Activated naive CD8-positive, alpha-beta T cell treated with anti-CD3 and anti-CD28 coated beads, Interleukin-2, amount 50 U/mL, for 16 hours (primary cell): ENCODE measurements at places on chromosomes 1 and 21.

DNA sequence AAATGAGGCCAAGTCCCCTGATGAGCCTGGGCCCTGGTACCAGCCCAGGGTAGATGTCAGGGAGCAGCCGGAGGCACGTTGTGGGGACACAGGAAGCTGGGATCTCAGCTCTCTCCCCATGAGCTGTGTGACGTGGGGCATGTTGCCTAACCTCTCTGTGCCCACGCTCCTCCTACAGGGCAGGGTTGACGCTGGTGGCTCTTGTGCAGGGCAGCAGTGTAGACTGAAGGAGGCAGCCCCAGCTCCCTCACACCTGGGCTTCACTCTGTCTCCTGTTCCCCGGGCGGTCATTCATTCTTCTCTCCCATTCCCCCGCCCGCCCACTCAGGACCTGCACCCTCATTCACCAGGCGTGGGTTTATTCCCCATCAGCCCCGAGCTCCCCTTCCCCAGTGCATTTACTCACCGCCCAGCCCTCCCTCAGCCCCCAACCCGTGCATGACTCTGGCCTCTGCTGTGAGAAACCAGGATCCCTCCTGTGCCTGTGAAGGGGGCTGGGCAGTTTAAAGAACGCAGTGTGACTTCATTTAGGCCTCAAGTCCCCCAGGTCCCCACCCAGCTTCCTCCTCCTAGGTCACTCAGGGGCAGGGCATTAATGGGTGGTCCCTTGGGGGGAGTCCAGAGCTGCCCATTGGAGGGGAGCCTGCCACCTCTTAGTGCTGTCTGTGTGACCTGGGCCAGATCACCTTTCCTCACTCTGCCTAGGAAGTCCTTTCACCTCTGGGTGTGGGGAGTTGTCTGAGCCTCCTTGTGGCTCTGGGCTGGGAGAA, 285.7 kb downstream of the PTPRU start:
- no peak for DNase-seq

DNA sequence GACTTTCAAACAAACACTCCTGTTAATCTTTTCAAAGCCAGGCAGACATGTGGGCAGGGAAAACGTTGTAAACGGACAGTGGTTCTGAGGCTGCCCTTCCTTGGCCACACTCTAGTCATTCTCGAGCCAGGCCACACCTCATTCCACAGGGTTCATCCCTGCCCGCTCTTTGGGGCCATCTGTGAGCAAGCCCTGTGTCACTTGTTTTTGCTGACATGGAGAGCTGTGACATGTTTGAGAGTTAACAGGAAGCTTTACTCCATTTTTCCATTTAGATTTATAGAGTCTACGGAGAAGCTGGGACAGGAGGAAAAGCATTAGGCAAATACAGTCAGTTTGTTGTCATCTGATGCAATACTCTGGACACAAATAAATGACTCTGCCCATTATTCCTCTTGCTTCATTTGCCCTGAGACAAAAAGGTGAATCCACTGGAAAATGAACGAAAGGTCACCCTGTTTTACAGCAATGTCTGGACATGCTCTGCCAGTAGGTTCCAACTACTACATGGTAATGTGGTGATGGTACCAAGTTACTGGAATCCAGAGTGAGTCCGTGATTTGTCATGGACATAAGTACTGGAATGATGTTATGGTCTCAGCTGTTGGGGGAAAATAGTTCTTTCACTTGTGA, 126.9 kb downstream of the CLIC6 start:
- no peak for DNase-seq

DNA sequence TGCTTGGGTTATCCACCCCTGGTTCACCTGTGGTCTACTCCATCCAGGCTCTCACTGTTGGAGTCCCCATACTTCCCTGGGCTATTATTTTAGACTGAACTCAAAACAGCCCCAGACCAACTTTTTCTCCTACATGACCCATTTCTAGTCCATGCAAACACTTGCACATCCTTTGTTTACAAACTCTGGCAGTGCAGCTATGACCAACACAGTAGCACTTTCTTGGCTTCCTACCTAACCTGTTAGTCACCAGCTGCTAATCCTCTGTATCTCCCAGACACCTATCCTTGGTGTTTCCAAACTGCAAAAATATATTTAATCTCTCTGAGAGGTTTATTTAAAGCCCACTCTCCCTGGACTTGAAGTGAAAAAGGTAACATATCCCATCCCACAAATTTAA, 90.8 kb downstream of the DDAH1 start:
- DNase-seq: no peak

DNA sequence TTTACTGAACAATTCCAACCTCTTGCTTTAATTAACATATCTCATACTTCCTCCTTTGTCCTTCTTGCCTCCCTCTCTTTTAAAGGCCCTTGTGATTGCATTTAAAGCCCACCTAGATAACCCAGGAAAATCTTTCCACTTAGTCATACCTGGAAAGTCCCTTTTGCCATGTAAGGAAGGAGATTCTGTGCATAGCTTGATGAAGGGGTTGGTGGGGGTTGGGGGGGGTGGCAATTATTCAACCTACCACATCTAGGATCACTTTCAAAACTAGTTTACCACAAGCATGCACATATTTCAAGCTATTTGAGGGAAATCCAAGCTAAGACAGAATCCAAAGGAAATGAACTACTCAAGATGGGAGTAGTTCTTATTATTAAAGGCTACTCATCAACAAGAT, 249.1 kb upstream of the PTBP2 start:
- no peak for DNase-seq

DNA sequence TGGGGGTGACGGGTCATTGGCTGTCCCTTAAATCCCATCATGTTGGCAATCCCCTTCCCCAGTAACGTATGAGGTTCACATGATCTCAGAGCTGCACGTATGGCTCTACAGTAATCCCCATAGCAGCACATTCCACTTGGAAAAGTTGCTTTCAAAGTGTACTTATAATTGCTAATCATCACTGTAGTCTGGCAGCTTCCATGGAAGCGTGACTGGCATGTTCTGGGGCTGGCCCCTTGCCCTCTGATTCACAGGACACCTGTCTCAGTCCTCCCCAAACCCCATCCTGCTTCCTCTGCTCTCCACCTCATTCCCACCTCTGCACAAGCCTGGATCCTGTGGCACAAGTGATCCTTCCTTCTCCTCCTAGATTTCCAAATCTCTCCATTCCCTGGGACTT, 102.2 kb downstream of the TSEN15 start:
- DNase-seq: no peak

- DNase-seq: no peak
These were observed 192.5 kb upstream of the FOXD3 start for GRCh38 chr1:63129855-63130254.

DNA sequence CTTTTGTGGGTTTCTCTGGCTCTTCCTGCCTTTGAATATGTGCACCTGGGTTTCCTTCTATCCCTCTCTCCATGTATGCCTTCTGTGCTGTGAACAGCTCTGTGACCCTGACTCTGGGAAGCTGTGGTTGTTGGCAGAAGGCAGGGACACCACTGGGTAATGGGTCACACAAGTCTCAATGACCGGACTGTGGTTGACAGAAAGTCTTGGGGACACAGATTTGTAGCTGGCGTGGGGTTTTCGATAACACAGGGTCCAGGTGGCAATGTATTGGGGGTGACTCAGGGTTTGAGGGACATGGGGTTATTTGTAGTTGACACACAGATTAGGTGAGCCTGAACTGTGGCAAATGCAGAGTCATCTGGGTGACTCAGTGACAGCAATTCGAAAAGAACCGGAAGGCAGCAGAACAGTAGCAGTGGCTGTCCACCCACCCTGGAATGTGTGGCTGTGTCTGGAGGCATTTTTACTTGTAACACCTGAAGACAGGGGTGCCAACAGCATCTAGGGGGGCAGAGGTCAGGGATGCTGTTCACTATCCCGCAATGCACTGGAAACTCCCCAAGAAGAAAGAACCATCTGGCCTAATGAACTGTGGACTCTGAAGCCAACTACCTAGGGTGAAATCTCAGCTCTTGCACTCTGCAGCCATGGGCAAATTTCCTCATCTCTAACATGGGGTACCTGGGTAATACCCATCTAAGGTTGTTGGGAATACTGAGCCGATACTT, 13.0 kb upstream of the SLC6A9 start:
- no peak for DNase-seq

- DNase-seq: no peak
These were observed 15.0 kb downstream of the IFNAR2 start for GRCh38 chr21:33244779-33245105.

GRCh38 chr1:220229771-220230170, 42.5 kb downstream of the RAB3GAP2 start:
- no peak for DNase-seq

DNA sequence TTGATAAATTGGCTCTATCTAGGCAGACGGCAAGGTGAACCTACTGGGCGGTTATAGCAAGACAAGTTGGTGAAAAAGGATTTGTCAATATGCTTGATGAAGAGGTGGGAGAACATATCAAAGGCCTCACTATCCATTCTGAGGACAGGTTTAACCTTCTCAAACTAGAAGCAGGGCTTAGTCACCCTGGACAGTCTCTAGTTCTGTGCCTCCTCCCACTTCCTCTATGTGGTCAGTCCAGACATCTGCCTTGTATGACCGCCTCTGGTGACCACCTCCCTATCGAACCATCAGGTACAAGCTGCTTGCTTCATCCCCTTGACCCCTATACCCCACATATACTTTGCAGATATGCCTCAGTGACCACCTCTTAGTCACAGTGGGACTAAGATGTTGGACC, 2.3 kb upstream of the SCYL3 start:
- DNase-seq: no peak

DNA sequence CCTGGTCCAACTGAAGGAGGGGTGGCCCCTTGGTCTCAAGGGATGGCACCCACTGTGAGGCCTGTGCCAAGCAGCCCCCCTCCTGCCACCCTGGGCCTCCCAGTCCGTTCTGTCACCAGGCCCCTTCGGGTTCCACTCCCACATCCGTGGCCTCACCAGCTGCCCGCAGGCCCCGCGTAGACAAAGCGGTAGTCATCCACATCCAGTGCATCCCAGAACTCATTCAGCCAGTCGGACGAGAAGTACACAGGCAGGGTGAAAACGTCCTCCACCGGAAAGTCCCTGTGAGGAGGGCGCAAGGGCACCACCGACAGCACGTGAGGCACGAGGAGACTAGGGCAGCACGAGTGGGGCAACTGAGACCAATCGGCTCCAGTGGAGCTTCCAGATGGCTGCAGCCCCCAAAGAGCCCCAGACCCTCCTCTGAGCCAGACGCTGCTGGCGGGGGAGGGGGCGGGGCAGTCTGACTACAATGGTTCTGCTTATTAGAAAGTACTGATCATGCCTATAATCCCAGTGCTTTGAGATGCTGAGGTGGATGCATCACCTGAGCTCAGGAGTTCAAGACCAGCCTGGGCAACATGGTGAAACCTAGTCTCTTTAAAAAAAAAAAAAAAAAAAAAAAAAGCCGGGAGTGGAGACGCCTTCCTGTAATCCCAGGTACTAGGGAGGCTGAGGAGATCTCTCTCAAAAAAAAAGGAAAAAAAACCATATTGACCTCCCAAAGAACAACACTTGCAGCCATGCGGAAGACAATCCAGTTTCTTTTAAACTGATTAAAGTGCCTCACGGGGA, 1.2 kb downstream of the JMJD4 start:
- no peak for DNase-seq

- no peak for DNase-seq
These were observed 644.0 kb downstream of the PTPRC start for GRCh38 chr1:199282751-199283305.

- DNase-seq: no peak
These were observed 756 bp downstream of the ANKRD13C start for GRCh38 chr1:70353601-70354331.

DNA sequence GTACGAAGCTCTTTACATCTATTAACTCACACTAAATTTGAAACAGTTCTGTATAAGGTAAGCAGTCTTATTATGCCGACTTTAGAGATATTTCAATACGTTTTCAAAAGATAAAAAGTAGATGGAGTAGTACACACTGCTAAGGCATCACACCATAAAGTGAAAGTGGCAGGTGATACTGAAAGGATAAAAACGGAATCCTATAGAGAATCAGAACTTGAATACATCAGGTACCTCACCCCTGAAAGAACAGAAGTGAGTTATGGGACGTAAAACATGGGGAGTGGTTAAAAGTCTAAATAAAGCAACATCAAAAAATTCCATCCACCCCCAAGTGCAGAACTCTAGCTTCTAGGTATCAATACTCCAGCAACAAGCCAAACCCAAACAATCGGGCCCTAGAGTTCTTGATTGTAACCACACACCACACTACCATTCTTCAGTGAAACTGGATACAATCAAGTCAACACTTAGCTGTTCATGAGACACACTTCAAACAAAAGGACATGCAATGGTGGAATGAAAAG, 142.6 kb downstream of the SMYD3 start:
- DNase-seq: no peak

- no peak for DNase-seq
These were observed 758 bp downstream of the DEPDC1 start for GRCh38 chr1:68495968-68496679.

GRCh38 chr1:156119503-156120209, 5.1 kb downstream of the LMNA start:
- DNase-seq: no peak

DNA sequence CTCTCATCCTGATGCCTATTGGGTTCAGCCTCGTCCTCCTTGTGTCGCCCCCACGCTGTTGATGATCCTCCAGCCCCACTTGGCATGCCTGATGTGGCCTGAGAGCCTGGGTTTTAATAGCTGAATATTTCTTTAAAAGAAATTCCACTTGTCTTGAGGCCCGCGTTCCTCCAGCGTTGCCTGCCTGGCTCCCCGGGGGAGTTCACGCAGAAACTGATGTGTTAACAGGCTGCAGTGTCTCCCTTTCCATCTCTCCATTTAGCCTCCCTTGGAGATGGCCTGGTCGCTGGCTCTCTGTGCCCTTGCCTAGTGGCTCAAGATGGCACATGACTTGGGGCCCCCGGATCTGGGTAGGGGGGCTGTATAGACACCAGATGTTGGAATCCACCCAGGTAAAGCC, 9.5 kb downstream of the ACTL8 start:
- no peak for DNase-seq

GRCh38 chr1:168266644-168267186, 14.0 kb upstream of the TBX19 start:
- no peak for DNase-seq

- DNase-seq: no peak
These were observed 70.0 kb upstream of the NFIA start for GRCh38 chr1:61012341-61012761.

DNA sequence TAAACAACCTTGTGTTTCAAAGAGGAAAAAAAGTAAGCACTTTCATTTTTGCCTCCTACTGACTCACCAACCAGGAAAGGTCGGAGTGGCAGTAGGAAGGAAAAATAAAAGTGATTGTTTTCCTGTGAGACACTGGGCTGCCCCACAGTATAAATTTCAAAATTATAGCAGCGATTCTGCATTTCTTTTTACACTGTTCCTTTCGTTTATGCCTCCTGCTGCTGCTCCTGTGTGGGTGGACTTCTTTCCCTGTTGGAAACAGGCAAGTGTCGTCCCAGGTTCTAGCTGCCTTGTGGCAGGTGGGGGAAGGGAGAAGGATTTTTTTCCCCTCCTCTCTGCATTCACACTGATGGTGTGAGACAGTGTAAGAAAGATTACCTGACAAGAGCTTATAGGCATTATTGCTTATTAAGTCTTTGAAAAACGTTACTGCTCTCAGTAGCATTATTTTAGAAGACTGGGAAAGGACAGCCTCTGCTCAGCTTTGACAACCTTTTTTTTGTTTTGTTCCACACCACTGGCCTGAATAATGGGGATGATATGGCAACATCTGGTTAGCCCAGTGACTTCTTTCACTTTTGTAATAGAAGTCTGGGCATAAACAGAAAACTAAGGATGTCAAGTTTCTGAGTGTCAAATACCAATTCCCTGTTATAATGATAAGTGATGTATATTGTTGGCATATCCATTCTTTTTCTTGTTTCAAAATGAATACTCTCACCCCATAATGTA, 77.9 kb downstream of the NEK7 start:
- DNase-seq: no peak

- DNase-seq: no peak
These were observed 459 bp downstream of the FOXE3 start for GRCh38 chr1:47416319-47417169.
